Stimulated activated CD4-positive, alpha-beta T cell treated with anti-CD3 and anti-CD28 coated beads, Interleukin-1b, Interleukin-23, amount 100 ng/mL, for 48 hours (primary cell): ENCODE measurements at places on chromosomes 12 and 14.
A peak's percentile ranks its signal among the peaks of the same experiment; 100 is the strongest.

GRCh38 chr12:68749443-68749842 is 3.5 kb downstream of the SLC35E3 start:
- DNase-seq = no peak

- no peak for DNase-seq
These were observed 182.9 kb downstream of the EXOC5 start for GRCh38 chr14:57085801-57086200.

DNA sequence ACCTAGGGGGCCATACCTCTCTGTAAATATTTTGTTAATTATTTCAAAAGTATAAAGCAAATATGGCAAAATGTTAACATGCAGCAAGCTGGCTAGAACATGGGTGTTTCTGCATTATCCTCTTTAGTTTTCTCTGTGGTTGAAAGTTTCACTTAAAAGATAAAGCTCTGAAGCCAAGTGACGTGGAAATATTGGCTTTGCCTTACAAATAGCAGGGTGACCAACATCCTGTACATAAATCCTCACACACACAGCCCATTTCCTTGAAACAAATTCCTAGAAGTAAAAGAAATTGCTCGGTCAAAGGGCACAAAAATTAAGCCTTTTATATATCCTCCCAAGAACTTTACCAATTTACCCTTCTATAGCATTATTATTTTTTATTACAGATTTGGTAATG is 10.6 kb upstream of the VWF start:
- DNase-seq = no peak

- no peak for DNase-seq
These were observed 439.5 kb downstream of the CCER1 start for GRCh38 chr12:90515199-90516175.

DNA sequence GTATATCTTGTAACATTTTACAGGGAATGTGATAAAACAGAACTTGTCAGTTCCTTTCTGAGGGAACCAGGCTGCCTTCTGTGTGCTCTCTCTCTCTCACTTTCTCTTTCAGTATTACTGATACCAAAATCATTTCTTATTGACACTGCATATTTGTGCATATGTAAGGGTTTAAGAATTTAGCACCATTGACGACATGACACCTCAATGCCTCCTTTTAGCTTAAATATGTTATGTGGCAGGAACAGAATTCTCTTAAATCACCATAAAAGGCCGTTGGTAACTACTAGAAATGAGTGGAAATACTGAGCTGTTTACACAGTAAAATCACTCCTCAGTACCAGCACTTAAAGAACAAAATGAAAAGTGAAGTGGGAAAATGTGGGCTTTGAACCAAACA is 457.7 kb upstream of the SYT1 start:
- no peak for DNase-seq

- no peak for DNase-seq
These were observed 606.0 kb upstream of the TMEM132C start for GRCh38 chr12:127660961-127661360.

DNA sequence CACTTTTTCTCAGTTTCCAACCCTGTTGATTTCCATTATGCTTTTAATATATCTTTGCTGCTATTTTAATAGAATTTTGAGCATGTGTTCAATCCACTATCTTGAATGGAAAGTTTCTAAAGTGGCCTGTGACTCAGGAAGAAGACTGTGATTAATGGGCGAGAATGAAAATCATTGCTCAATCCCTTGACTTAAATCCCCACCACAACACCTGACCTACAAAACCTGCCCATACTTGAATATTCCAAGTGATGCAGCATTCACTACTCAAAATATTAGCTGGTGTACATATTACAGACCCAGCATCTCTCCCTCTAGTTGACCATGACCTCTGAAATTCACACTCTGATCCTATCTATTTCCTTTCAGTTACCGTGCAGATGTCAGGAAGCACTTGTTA is 1.3 kb upstream of the OAS3 start:
- no peak for DNase-seq

DNA sequence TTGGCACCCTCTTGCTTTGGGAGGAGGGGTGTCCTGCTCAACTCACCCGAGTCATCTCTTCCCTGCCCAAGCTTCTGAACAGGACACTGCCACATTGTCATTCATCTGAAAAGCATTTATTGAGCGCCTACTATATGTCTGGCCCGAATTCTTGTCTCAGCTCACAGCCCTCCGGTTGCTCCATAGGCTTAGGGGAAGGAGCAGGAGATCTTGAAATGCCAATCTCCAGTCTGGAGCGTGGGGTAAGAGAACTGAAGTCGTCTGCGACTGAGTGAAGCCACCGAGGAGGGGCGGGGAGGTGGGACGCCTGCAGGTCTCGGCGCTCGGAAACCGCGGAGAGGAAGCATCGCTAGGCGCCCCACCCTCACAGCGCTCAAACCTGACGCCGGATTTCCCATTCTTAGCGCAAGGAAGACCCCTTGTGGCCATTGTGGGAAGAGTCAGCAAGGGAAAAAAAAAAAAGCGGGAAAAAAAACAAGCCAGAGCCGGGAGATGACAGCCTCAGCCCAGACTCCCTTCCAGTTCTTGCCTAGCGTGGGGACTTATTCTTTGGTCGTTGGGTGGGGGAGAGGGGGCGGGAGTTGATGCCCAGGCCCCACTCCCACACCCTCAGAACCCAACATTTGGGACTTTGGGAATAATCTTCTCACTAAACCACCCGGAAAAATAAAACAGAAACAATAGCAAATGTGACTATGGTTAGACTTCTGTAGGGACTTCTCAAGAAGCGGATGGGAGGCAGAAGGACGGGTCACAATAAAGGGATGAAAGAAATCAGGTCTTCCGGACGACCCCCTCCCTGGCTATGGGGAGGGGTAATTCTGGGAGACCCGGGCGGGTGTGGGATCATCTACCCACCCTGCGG is 28.2 kb upstream of the SMUG1 start:
- peak; percentile 66 for DNase-seq

DNA sequence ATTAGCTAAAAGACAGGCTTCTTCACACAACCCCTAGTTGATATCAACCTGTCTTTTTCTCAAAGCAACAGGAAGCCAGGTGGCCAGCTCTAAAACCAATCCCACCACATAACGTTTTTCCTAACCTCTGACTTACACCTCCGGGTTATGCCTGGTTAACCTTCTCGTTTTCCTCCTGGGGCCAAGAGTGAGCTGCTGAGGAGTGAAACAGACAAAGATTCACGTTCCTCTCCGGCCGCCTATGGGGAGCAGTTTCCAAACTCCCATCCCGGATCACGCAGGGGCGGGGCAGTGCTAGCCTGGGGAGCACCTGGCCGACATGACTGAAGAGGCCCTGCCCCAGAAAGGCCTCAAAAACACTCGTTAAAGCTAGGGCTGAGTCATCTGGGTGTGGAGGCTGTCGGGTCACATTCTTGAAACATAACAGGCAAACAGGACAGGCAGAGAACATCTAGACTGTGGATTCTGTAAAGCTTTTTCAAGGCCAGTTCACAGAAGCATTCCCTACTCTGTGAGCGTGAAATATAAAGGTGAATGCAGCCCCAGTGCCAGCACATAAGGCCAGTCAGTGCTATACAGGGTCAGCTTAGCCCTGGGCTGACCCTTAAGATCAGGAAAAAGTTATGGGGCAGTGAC is 25.9 kb upstream of the LGALS3 start:
- DNase-seq = peak; percentile 52

- DNase-seq = no peak
These were observed 2.6 kb upstream of the LGMN start for GRCh38 chr14:92750994-92751400.
